Stimulated activated CD8-positive, alpha-beta memory T cell treated with anti-CD3 and anti-CD28 coated beads, Interleukin-7, amount 100 ng/mL, for 24 hours (primary cell): ENCODE measurements at places on chromosomes 12 and 14.

- DNase-seq, result no peak
Measured at GRCh38 chr12:49026678-49027480, 8.3 kb upstream of the PRKAG1 start.

DNA sequence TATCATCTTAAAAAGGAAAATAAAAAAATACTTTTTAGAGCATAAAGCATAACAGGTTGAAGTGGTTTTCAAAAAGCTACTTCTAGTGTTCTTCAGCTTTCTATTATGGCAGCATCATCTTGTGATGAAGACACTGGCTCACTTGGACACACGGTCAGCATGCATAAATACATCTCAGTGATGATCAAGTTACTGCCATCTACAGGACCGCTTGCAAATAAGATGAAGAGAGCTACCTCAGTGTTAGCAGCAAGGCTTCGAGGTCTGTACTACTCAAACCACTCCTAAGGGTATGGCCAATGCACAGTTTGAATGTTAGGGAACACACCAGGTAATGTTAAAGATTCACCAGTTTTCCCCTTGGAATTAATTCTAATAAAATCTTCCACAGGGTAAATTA lies 58.8 kb downstream of the GALC start:
- no peak for DNase-seq

GRCh38 chr12:96520767-96521166 lies 31.4 kb downstream of the CFAP54 start:
- DNase-seq, result no peak

- no peak for DNase-seq
Measured at GRCh38 chr14:56182410-56182809, 64.2 kb downstream of the PELI2 start.

DNA sequence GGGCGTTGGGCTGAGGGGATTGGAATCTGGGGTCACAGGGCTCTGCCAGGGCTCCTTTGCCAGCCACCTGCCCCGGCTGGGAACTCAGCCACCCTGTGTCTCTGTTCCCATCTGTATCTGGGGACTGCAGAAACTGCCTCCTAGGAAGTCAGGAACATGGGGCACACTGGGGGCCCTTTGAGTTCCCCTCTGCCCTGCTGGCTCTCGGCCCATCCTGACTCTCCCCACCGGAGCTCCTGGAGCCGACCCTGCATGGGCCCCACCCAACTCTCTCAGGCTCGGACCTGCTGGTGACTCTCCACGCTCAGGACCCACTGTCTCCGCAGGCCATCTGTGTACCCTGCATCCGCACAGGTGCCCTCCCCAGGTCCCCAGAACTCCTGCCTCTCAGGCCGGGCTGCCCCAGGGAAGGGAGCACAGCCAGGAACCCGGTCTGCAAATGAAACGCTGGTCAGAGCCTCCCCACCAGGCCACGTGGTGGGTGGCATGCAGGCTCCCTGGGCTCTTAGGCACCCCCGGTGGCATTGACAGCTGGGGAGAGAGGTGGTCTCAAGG lies 82.8 kb downstream of the KIF26A start:
- no peak for DNase-seq

DNA sequence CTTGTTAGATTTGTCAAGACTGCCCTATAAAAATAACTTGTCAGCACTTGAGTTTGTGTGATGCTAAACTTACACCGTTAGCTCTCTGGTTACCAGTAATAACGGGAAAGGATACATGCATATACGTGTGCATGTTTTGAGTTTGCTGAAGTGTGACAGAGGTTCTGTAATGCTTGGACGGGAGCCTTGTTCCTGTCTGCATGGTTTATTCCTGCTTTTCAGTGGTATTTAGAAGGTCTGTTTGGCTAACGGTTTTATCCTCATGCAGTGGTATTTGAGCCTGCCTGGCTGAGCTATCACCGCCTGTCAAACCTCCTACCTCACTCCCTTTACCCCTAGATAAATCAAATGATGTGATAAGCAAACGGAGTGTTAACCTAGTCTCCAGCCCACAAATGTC lies 305.6 kb downstream of the GALC start:
- no peak for DNase-seq

DNA sequence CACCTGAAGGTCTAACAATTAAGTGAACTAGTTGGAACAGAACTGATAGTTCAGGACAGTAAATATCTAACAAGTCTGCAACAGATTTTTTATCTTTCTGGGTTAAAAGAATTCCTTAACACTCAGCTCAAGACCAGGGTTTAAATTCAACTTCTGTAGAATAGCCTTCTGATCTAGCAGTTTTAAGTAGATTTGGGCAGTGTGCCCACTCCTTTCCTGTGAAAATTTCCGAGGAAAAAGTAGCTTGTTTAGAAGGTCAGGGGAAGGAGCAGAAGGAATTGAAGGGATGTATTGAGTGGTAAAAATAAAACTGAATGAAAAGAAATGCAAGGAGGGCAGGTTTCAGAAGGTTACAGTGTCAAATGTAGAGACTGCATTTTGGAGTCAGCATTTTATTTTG lies 45.8 kb downstream of the ATL1 start:
- DNase-seq, result no peak

GRCh38 chr12:131628023-131628740 lies 82.7 kb upstream of the SFSWAP start:
- no peak for DNase-seq

GRCh38 chr12:76708296-76708695 lies 55.6 kb upstream of the ZDHHC17 start:
- no peak for DNase-seq

GRCh38 chr12:89702503-89702902 lies 6.1 kb downstream of the ATP2B1 start:
- DNase-seq, result no peak

DNA sequence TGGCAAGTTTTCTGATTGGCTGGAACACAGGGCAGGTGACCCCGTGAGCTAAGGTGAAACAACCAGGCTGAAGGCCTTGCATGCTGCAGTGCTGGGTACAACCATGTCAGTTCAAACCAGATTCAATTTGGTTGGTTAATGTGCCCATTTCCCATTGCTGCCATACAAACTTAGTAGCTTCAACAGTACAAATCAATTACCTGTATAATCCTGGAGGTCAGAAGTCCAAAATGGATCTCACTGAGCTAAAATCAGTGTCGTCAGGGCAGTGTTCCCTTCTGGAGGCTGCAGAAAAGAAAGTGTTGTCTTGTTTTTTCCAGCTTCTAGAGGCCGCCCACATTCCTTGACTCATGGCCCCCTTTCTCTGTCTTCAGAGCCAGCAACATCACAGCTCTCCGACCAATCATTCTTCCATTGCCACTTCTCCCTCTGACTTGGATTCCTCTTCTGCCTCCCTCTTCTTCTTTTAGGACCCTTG lies 221.7 kb downstream of the ZFP36L1 start:
- DNase-seq, result no peak

GRCh38 chr12:125797421-125798175 lies 732.4 kb downstream of the AACS start:
- DNase-seq, result no peak

- DNase-seq, result no peak
Measured at GRCh38 chr12:87116780-87117179, 860.6 kb upstream of the MGAT4C start.

DNA sequence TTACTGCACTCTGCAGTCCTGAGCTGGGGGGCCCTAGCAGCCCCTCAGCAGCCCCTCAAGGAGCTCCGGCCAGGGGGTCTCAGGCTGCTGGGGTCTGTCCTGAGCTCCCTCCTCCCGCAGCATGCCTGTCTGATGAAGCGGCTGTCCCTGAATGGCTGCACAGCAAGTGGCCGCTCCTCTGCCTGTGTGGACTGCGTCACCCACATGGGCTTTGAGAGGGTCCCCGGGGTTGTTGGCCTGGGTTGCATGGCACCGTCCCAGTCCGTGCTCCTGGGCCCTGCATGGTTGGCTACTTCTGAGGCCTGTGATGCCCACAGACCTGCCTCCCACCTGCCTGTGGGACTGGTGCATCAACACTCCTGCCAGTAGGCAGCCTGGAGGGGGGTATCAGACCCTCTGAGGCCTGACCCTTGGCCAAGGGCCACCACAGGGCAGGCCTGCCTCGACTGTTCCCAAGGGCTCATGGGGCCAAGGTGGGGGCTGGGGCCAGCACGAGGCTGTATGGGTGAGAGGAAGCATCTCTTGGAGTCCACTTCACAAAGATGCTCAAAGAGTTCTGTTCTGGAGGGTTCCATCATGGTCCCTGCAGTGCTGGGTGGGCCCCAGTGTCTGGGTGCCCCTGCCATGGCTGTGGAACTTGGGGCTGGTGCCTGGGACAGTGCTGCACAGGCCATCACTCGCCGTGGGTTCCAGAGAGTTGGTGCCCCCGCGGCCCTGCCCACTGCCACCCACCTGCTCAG lies 12.2 kb downstream of the CEP170B start:
- DNase-seq, result no peak

DNA sequence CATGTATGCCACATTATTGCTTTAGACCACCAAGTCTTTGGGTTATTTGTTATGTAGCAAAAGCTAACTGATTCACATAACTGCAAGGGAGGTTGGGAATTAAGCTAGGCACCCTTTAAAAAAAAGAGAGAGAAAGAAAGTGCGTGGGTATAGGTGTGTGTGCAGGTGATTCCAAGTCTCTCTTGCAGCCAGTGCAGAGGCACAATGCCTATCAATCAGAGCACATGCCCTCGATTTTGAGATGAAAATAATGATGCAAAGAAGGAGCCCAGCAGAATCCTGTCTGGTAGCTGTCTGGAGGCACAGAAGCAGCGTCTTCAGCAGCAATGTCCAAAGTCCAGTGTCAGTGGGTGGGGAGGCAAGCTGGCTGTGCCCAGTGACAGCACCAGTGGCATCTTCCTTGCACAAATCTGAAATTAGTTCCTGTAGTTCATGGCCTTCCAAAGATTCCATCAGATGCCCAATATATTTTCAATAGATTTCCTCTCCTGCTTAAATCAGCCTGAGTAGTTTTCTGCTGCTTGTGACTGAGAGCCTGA lies 62.4 kb upstream of the TBPL2 start:
- no peak for DNase-seq

DNA sequence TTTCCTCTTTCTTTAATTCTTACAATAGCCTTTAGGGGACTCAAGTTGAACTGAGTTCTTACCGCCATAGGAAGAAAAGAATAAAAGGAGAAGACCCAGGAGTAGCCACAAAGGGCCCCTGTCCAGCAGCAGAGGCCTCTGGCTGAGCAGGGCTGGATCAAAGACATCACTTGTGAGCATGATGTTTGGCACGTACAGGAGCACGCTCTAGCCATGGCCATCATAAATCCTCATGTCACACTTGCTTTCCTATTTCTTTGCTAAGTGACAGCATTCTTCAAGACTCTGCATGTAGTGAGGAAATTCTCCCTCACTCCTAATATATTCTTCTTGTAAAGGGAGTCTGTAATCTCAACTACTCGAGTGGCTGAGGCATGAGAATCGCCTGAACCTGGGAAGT lies 15.7 kb downstream of the CLEC4C start:
- no peak for DNase-seq

- no peak for DNase-seq
Measured at GRCh38 chr12:11814374-11814773, 164.9 kb downstream of the ETV6 start.
